Body of pancreas (tissue), 4 donors: ENCODE measurements at places on chromosomes 6 and 20.

- DNase-seq, result no peak
Measured at GRCh38 chr20:64232794-64233193, 22.8 kb upstream of the PCMTD2 start.

DNA sequence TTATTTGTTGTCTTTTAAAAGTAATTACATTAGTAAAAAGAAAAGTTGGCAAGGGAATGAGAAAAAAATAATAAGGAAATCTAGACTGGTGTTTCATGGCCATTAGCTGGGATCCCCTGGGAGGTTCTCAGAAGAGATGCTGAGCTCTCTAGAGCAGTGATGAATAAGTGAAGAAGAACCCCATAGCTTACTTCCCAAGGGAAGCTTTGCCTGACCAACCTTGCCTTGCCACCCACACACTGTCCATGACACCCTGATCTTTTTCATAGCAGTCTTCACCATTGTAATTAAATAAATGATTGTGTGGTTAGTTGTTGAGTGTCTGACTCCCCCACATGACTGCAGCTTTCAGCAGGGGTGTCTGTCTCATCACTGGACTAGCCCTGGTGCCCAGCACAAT is 5.9 kb downstream of the C6orf163 start:
- no peak for DNase-seq

DNA sequence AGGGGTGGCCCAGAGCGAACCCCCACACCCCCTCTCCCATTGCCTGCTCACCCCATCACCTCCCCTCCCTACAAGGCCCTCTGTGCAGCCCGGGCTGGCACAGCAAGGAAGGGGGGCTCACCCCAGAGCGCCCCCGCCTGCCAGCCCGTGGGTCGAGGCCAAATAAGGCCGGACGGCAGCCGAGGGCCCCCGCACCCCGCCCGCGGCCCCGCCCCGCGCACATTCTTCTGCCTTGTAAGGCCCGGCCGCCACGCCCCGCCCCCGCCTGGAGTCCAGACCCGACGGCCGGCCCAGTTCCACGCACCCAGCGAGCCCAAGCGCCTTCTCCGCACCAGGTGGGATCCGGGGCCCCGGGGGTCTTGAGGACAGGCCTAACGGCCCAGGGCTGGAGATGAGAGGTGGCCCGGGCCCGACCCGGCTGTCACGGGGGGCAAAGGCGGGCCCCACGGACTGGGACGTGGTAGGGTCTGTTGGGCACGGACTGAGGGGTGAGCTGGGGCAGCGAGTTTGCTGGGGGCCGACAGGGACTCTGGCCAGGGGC is at the start of gene MYL9:
MYL9 (plus strand) TSS at position 293 of the 541 bp plus-strand sequence. CDS start 3,366 bp downstream, outside the sequence.
- peak; percentile 81 for DNase-seq

- no peak for DNase-seq
Measured at GRCh38 chr6:87913974-87914373, 133.7 kb upstream of the SPACA1 start.

DNA sequence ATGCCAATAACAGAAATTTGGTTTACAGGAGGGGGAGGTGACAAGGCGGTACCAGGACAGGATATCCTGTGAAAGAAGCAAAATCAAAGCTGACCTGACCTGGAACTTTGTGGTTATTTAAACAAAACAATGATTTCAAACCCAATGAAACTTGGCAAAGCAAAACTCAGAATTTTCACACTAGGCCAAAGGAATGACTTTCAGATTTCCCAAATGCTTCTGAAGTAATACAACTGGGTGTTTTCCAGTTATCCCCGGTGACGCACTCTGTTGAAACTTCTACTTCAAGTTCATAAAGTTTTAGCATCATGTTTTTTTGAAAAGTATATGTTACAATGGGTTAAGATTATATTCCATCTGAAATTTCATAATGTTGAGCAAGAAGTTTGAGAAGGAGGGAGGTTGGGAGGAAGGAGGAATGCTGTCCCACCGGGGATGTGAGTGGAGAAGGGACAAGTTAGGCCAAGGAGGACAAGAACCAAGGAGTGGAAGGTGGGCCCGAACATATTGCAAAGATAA is 78.1 kb upstream of the TRAF3IP2 start:
- DNase-seq, result no peak
